ENCODE measurements at places on chromosomes 2 and 18. TPM values are rescaled to one million over a fixed set of nuclear protein-coding genes. Genes with fewer than 3 reads are reported as not detected.
A peak's percentile ranks its signal among the peaks of the same experiment; 100 is the strongest.

- no peak overlapping the region for H3K27ac ChIP-seq
- H3K27me3 ChIP-seq = no peaks in the 10 kb centered on the region
- peak; percentile 4 for DNase-seq
- H3K36me3 ChIP-seq = no peaks in the 10 kb centered on the region
Measured at GRCh38 chr2:140863713-140864112, 1267.1 kb downstream of the LRP1B start.

GRCh38 chr2:3024401-3024935 lies 353.1 kb downstream of the EIPR1 start:
- H3K4me3 ChIP-seq = no peak overlapping the region
- no peaks in the 10 kb centered on the region for H3K27me3 ChIP-seq
- DNase-seq = no peak
- H3K36me3 ChIP-seq = no peaks in the 10 kb centered on the region
- H3K4me1 ChIP-seq = no peaks in the 10 kb centered on the region
- H3K27ac ChIP-seq = no peak overlapping the region

DNA sequence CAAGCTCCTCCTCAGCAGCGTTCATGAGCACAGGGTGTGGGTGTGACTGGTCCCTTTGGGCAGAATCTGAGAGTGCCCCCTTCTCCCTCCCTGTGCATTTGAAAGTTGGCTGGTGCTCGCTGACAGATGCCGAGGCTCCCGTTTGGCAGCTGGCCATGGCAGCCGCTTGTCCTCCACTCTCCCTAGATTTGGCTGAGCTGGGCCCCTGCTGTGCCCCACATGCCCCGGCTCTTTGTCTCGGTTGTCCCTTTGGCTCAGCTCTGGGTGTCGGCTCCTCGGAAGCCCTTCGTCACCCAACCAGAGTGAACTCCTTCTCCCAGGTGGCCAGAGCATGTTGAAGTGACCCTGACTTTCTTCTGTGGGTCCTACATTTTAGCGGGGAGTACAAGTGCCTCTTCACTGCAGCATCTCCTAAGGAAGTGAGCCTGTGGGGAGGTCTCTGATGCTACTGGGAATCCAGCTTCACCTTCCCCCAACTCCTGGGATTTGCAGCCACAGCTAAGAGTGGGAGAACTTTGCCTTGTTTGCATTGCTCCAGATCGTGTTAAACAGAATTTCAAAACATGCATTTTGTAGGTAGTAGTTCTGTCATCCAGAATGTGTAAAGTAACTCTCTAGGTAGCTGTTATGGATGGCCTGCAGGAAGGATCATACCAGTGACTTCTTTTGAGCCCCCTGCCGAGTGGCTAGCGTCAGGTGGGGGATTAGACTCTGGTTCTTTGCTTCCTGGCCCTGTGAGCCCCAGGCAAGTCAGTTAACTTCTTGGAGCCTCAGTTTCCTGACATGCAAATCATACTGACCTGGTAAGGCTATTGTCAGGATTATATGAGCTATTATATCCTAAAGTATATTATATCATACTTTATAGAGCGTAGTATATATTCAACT lies 24.2 kb downstream of the HPCAL1 start:
- H3K27me3 ChIP-seq = no peaks in the 10 kb centered on the region
- H3K27ac ChIP-seq = no peak overlapping the region
- H3K36me3 ChIP-seq = peaks cover 3% of the 10 kb centered on the region
- DNase-seq = no peak

AFF3 gene
- 9.7 TPM for total RNA-seq

DNA sequence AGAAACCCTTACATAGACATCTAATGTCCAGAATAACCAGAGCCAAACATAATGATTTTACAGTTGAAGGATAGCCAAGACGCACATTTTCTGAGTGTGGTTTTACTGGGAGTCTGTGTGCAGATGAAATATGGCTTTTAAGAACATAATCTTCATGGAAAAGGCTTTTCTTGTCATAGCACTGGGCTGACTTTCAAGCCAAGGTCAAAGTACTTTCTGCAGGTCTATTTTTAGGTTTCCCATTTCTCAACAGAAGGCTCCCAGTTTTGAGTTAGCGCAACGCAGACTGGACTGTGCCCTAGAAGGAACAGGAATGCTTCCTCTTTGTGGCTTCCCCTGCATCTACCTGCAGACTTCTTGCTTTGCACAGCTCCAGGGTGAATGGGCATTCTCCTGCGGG lies 92.3 kb upstream of the UPP2 start:
- no peak overlapping the region for H3K4me3 ChIP-seq
- no peaks in the 10 kb centered on the region for H3K36me3 ChIP-seq
- H3K27ac ChIP-seq = no peak overlapping the region

KCNG2 gene
- total RNA-seq = 0.19 TPM

TCF23 gene
- 0.14 TPM for total RNA-seq

DNA sequence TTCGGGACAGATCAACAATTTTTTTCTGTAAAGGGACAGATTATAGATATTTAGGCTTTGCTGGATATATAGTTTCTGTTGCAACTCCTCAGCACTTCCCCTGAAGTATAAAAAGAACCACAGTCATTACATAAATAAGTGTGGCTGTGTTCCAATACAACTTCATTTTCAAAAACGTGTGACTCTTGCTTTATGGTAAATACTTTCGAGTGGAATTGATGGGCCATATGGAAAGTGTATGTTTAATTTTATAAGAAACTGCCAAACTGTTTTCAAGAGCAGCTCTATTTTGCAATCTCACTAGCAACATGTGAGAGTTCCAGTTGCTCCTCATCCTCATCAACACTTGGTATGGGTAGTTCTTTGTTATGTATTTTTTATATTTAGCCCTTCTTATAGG lies 370.9 kb downstream of the PLCL1 start:
- no peaks in the 10 kb centered on the region for H3K4me1 ChIP-seq
- no peak for DNase-seq
- no peak overlapping the region for H3K4me3 ChIP-seq
- peaks cover 2% of the 10 kb centered on the region for H3K27me3 ChIP-seq

C2orf72 gene
- total RNA-seq = 0.05 TPM

GRCh38 chr2:21163213-21163612 lies 39.4 kb downstream of the TDRD15 start:
- H3K36me3 ChIP-seq = no peaks in the 10 kb centered on the region
- H3K27ac ChIP-seq = no peak overlapping the region
- H3K4me1 ChIP-seq = no peaks in the 10 kb centered on the region
- no peaks in the 10 kb centered on the region for H3K27me3 ChIP-seq
- H3K4me3 ChIP-seq = no peak overlapping the region

- DNase-seq = no peak
- no peak overlapping the region for H3K27ac ChIP-seq
- no peaks in the 10 kb centered on the region for H3K27me3 ChIP-seq
- no peaks in the 10 kb centered on the region for H3K36me3 ChIP-seq
Measured at GRCh38 chr2:65791404-65791975, 359.1 kb upstream of the SPRED2 start.

CDH20 gene
- total RNA-seq = 0.09 TPM

- H3K36me3 ChIP-seq = no peaks in the 10 kb centered on the region
- DNase-seq = no peak
- no peaks in the 10 kb centered on the region for H3K27me3 ChIP-seq
- H3K4me3 ChIP-seq = no peak overlapping the region
- H3K27ac ChIP-seq = no peak overlapping the region
Measured at GRCh38 chr2:11920993-11921583, 174.7 kb downstream of the LPIN1 start.

ALPI gene
- total RNA-seq = 0.19 TPM

DNA sequence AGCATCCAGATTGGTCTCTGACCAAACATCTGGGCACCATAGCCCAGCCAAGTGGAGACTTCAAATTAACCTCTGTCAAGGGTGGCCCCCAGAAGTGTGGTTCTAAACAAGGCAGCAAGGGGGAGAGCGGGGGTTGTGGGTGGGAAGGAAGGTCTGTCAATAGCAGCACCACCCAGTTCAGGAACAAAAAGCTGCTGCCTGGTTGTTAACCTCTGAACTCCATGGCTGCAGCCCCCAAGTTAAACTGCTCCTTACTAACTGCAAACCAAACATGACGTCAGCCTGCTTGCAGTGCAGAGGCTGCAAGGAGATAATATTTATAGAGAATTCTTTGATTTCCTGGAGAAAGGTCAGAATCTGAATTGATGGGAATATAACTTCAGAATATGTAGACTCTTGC lies 76.5 kb downstream of the ARL4C start:
- no peaks in the 10 kb centered on the region for H3K27me3 ChIP-seq
- H3K4me1 ChIP-seq = peaks cover 35% of the 10 kb centered on the region
- DNase-seq = no peak
- H3K36me3 ChIP-seq = no peaks in the 10 kb centered on the region

DNA sequence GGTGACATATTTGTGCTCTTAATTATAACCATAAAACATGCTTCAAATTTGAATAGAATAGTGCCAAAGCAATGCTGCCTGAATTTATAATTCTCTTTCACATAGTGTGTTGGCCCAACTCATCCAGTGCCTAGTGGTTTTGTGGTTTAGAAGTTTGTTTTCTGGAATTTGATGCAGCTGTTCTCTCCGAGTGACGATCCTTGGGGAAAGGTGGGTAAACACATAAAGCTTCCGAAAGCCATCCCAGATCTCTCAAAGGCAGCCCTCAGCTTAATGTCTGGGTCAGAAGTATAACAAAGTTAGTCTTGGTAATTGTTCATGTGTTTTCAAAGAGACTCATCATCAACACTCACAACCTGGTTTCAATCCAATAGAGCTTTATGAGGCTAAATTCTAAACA lies 235.6 kb upstream of the CDH2 start:
- no peaks in the 10 kb centered on the region for H3K4me1 ChIP-seq
- no peak overlapping the region for H3K4me3 ChIP-seq
- no peaks in the 10 kb centered on the region for H3K27me3 ChIP-seq

SERPINB13 gene
- 0.99 TPM for total RNA-seq

BUB1 gene
- total RNA-seq = 52.9 TPM

DNA sequence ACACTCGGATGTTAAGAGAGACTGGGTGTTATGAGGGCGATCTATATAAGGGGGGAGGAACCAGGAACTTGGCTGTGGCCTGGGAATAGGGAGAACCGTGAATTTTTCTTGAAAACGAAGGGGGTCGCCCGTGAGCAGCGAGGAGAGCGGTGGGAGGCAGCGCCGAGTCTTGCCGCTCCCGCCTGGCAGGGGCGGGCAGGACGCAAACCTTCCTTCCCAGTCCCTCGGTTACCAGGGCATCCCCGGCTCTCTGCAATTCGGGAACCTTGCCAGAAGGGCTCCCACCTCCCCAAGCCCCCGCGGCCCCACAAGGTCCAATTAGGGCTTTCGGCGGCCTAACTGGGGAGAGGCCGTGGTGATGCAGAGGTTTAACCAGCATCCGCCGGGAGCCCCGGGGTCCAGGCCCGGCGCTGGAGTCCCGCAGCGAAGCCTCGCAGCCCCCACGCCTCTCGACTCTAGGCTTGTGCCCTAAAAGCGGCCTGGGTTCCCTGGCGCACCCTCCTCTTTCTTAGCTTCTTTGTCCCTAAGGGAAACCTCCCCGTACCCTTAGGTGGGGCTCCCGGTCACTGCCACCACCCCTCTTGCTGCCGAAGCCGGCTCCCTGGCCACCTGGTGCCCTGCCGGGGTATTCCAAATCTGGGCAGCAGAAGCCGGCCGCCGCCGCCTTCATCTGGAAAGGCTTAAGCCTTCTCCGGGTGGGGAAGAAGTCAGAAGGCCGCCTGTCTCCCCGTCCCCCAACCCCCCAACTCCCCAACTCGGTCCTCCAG lies 680 bp upstream of the FHOD3 start:
- H3K27ac ChIP-seq = no peak overlapping the region
- no peak for DNase-seq
- H3K4me3 ChIP-seq = peak overlapping the region; percentile 43
- H3K36me3 ChIP-seq = no peaks in the 10 kb centered on the region
- no peaks in the 10 kb centered on the region for H3K4me1 ChIP-seq

DNA sequence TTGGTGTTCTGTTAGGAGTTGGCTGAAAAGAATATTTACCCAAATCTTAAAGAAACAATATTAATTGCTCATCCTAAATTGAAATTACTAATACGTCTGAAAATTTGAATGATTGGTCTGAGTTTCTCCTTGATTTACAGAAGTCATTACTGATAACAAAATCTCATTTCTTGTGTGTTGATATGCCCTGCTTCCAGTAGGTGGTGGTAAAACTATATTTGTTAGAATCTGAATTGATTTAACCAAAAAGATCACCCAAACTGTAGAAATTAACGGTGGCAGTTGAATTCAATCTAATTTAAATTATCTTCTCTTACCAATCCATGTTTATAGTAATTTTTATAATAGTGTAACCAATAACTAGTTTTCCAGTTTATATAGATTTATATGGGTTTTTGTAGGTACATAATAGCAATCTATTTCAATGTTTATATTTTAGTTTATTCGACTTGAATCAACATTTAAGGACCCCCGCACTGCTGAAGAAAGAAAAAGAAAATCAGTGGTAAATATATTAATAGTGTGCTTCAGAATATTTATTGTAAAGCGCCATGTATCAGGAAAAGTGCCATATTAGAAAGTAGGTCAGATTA lies 38.3 kb downstream of the PAPOLG start:
- H3K27me3 ChIP-seq = no peaks in the 10 kb centered on the region
- peaks cover 86% of the 10 kb centered on the region for H3K36me3 ChIP-seq
- H3K27ac ChIP-seq = no peak overlapping the region
- H3K4me1 ChIP-seq = no peaks in the 10 kb centered on the region

- DNase-seq = no peak
- H3K4me1 ChIP-seq = no peaks in the 10 kb centered on the region
- H3K4me3 ChIP-seq = no peak overlapping the region
- H3K27me3 ChIP-seq = no peaks in the 10 kb centered on the region
Measured at GRCh38 chr2:189426886-189427285, 14.4 kb upstream of the WDR75 start.

FBXO48 gene
- total RNA-seq = 0.66 TPM

- no peak overlapping the region for H3K4me3 ChIP-seq
- H3K27me3 ChIP-seq = no peaks in the 10 kb centered on the region
- no peak overlapping the region for H3K27ac ChIP-seq
- H3K36me3 ChIP-seq = no peaks in the 10 kb centered on the region
Measured at GRCh38 chr18:54928236-54928635, 31.0 kb downstream of the CCDC68 start.

GPR45 gene
- total RNA-seq = not detected

C1QL2 gene
- total RNA-seq = 0.05 TPM

DNA sequence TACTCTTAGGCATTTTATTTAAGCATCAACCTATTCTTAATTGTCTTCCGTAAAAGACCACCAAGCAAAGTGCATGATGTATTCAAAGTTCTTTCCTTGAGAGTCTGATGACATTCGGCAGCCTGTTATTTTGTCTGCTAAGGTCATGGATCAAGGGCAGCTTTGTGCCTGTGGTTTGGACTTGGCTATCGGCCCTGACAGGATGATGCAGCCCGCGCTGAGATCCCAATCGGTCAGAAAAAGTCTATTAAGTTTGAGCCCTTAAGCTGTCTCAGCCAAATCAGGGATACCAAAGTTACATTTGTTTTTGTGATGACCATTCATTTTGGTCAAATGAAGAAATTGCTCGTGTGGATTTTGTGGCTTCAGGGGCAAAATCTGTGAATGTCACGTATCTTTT lies 718.9 kb upstream of the FANCL start:
- H3K27ac ChIP-seq = no peak overlapping the region
- H3K4me1 ChIP-seq = no peaks in the 10 kb centered on the region
- H3K27me3 ChIP-seq = no peaks in the 10 kb centered on the region
- no peak overlapping the region for H3K4me3 ChIP-seq

Measured in thymus (tissue), 14 donors.